CD4-positive, alpha-beta T cell treated with Interleukin-10 for 1 hour (primary cell): ENCODE measurements at places on chromosomes 13 and 19.

DNA sequence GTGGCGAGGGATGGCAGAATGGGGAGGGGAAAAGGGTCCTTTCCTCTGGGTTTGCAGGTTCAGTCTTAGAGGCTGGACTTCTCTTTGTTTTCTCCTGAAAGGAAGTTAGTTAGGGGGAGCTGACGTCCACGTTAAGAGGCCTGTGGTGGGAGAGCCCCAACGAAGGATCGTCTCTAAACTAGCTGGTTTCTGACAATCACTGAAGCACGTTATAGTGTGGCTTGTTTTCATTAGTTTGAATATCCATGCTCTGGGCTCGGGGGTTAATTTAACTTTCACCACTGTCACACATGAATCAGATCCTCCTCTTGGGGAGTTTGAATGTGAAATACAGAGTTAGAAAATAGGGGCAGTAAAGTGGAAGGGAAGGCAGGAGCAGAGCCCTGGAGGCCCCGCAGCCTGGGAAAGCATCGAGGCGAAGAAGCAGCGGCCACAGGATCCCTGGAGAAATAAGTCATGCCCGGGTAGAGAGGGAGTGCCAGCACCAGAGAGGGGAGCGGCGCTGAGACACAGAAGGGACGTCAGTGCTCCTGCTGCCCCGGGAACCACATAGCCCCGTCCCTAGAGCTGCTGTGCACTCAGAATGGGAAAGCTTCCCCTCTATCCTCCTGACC, 31.1 kb upstream of the AMER2 start:
- no peak for DNase-seq

GRCh38 chr19:3366753-3367627, 607 bp downstream of the NFIC start:
- no peak for DNase-seq

GRCh38 chr13:87674247-87674738, 3.1 kb downstream of the SLITRK5 start:
- DNase-seq, result no peak

DNA sequence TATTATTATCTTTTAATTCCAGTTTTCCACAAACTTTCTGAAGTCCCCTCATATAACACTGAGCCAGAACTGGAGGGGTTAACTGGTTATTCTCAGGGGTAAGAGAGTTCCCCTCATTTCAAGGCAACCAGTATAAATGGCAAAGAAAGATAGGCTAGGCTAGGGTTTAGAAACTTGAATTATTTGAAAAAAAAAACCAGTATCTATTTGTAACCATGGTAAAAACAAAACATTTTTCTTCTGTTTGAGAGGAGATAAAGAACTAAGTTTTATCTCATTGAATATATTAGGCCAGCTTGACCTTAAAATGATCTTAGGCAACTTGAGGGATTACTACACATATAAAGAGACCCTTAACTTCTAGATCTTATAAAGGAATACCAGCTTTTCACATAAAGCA, 19.6 kb downstream of the SUPT20H start:
- no peak for DNase-seq

DNA sequence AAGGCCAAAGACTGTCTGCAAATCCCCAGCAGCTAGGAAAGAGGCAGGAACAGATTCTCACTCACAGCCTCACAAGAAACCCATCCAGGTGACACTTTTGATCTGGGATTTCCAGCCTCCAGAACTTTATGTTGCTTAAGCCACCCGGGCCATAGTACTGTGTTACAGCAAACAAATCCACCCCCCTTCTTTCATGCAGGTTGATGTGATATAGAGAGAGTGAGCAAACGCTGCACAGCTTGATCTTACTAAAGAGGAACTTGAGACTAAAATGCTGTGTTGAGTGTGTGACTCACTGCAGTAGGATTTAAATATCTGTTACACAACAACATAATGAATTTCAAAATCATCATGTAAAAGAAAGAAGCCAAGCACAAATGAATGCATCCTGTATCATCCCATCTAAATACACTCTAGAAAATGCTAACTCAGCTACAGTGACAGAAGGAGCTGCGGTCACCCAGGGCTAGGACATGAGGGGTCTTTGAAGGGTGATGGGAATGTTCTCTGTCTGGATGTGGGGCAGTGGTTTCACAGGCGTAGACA, 32.2 kb downstream of the RCBTB2 start:
- DNase-seq, result no peak

GRCh38 chr13:110109910-110110309, 197.0 kb downstream of the COL4A1 start:
- DNase-seq, result no peak
